Activated CD4-positive, alpha-beta T cell treated with anti-CD3 and anti-CD28 coated beads for 24 hours (primary cell): ENCODE measurements at places on chromosomes 6 and 20.

DNA sequence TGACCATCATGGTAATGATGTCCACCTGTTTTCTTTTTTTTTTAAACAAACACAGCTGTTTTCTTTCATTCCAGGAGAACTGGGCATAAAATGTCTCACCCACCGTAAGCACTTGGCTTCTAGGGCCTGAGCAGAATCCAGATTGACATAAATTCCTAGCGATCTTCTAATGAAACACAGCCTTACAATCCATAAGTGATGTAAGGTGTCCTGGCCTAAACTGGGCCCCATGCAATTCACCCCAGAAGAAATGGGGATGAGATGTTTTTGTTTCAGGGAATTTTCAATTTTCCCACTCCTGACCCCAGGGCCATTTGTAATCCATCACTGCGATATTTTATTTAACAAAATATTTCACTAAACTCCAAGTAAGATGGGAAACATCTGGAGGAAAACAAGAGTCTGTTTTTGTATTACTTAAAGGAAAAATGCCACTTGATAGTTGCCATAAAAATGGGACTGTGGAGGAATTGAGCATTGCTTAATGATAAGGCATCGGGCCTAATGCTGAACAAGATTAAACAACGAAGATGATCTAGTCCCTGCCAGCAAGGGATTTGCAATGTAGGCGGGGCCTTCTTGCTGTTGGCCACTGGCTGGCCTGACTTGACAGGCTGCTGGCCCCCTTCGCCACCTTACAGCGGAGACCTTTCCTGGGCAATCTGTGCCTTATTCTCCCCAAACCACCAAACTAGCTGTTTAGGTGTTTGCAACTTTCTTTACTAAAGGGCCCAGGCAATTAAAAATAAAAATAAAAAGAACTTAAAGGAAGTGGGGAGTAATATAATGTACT, 183.7 kb downstream of the CD109 start:
- DNase-seq, result no peak

DNA sequence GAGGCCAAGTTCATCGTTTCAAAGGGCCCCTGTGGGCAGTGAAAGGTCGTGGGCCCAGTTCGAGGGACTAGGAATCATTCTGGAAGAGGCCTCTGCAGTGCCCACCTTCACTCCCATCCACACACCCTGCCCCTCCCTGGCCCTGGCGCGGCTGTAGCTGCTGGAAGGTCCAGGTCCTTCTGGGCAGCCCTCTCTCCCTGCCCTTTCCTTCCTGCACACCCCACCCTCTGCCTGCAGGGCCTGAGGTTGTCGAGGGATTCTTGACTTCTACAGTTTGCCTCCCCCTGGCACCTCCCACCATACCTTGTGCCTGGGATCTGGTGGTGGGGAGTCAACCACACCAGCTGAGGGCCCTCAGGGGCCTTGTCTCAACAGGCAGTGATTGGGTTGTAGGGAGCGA, 4.5 kb upstream of the MYT1 start:
- no peak for DNase-seq

DNA sequence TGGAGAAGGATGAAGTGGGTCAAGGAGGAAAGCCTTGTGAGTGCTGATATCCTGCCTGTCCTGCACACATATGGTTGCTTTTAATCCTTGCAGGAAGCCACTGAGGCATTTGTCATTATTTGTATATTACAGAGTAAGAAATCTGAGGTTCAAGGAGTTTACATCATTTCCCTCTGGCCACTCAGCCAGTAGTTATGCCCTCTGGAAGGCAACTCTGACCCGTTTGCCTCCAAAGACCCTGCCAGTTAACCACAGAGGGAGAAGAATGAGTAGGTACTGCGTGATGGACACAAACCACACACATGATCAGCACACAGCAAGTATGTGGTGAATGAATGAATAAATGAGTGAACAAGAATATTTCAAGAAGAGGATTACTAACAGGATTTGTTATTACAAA, 7.9 kb upstream of the FAM210B start:
- no peak for DNase-seq

DNA sequence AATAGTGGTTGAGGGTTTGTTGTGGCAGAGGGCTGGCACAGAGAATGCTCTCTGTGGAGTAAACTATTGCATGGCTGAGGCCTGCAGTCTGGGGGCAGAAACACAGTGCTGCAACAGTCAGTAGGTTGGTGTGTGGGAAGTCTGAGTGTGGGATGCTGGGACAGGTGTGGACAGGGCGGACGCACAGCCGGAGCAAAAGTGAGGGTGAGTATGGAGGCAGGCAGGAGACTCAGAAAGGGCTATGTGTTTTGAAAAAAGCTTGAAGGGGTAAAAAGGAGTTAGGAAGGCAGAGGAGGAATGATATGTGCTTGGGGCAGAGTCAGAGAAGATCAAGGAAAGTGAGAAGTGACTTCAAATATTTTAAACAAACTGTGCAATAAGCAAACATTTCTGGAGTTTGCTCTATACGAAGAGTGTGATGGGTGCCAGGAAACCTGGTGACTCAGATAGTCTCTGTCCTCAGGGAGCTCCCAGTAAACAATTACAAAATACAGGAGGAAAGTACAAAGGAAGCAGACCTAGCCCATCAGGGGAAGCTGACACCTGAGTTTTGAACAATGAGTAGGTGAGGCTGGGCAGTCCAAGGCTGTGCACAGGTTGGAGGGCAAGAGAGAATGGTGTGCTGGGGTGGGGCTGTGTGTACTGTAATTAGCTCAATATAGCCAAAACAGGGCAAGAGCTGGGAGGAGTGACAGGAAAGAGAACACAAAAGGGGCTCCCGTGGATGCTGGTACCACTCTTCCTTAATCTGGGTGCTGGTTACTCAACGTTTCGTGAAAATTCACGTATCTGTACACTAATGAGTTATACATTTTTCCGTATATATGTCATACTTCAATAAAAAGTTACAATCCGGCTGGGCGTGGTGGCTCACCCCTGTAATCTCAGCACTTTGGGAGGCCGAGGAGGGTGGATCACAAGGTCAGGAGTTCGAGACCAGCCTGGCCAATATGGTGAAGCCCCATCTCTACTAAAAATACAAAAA, 55.2 kb downstream of the PIGU start:
- DNase-seq, result no peak

GRCh38 chr6:71012866-71013469, 56.1 kb upstream of the B3GAT2 start:
- no peak for DNase-seq

DNA sequence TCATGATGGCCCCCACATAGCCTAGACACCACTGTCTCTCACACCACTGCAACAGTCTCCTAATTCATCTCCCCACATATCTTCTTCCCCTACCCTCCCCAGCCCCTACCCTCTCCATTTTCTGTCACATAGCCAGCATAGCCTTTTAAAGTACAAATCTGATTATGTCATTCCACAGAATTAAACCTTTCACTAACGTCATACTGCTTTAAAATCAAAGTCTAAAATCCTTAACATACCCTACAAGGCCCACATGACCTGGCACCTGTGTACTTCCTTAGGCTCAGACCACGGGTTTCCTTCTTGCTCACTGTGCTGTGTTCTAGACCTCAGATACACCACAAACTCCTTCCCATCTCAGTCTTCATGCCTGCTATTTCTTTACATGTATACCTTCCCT, 5.9 kb downstream of the OSTM1 start:
- no peak for DNase-seq

DNA sequence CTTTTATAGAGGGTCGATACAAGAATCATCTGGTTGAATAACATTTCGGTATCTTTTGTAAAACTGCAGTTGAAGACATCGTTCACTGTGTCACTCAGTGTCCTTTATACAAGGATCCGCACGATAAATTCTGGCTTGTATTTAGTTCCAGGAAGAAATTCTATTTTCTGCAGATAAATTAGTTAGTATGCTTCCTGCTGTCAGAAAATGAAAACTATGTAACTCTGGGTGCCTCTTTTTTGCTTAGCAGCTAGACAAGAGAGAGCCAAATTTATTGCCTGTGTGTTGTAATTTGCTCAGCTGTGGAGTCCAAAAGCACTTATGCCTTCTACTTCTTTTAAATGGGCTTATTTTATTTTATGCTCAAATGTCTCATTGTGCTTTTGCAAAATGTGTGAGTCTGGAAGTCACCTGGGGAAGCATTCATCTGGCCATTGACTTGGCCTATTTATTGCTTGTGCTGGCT, 56.5 kb upstream of the KCNK16 start:
- no peak for DNase-seq

DNA sequence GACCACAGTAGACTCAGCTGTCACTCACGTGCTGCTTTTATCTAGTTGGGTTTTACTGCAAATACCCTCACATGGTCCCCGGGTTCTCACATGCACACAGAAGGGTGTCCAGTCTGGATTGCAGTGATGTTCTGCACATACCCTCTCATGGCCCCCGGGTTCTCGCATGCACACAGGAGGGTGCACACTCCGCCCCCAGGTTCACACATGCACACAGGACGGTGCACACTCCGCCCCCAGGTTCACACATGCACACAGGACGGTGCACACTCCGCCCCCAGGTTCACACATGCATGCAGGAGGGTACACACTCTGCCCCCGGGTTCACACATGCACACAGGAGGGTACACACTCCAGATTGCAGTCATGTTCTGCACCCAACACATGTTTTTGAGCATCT, 224.3 kb downstream of the ERMARD start:
- no peak for DNase-seq

GRCh38 chr6:108395297-108395696, 100.4 kb downstream of the AFG1L start:
- no peak for DNase-seq

DNA sequence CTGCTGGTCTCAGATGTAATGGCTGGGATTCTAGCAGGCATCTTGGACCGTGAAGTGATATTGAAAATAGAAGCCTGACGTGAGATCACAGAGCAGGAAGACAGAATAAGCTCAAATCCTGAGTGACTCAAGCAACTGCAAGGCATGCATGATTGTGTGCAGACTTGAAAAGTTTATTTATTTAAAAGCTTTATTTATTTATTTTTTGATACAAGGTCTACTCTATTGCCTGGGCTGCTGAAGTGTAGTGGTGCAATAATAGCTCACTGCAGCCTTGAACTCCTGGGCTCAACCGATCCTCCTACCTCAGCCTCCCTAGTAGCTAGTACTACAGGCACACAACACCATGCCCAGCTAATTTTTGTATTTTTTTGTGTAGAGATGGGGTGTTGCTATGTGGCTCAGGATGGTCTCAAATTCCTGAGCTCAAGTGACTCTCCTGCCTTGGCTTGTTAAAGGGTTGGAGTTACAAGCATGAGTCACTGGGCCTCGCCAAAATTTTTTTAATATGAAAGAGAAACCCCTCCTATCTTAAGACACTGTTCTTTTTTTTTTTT, 40.1 kb upstream of the RNF144B start:
- no peak for DNase-seq

DNA sequence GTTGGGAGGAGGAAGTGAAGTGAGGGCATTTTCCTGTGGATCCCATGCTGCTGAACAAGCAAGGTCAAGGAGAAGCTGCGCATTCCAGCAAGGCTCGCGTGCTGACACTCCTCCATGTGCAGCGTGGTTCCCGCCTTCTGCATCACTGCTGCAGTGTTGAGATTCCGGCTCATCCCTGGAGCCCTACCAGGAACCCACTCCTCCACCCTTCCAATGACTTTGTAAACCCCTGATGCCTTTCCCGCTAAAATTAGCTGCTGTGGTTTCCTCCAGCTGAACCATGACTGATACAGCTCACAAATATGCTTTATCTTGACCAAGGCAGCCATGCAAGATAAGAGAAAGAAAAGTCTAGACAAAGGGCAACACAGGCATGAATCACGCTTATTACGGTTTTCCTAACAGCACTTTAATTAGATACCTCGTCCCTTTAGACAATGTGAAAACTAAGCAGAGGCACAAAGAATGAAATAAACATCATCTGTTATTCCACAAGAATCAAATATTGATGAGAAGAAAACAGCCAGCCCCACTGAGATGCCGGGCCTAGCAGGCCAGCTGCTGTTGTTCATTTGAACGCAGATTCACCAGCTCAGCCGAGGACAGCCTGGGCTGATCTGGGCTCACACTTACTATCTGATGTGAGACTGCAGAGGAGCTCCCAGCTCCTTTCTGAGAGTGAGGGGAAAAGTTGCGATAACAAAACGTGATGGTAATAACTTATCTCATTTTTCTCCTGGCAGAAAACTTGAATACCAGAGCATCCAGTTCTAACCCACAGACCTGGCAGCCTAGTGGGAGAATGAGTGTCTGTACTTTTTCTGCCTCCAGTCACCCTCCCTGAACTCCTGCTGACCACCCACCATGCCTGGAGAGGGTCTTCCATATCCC, 14.2 kb upstream of the BNIP5 start:
- DNase-seq, result no peak

- no peak for DNase-seq
Measured at GRCh38 chr20:61044499-61044898, 207.6 kb upstream of the CDH4 start.

- DNase-seq, result no peak
Measured at GRCh38 chr6:83514866-83515466, 2.6 kb downstream of the PRSS35 start.

DNA sequence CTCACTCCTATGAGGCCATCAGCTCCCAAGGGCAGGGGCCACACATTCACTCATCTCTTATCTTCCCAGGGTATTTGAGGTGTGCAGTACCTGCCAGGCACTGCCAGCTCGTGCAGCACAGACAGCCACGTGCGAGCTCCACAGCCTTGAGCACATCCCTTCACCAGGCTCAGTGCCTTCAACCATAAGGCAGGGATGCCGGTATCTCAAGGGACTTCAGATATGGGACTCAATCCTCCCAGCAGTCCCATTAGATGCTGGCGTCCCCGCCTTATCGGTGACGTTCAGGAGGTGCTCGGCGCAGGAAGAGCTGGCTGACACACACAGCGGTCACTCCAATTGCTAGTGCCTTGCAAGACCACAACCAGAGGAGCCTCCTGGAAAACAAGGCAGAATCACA, 47.0 kb downstream of the EZR start:
- DNase-seq, result no peak

- DNase-seq, result no peak
Measured at GRCh38 chr20:32362901-32363364, 4.8 kb downstream of the ASXL1 start.

DNA sequence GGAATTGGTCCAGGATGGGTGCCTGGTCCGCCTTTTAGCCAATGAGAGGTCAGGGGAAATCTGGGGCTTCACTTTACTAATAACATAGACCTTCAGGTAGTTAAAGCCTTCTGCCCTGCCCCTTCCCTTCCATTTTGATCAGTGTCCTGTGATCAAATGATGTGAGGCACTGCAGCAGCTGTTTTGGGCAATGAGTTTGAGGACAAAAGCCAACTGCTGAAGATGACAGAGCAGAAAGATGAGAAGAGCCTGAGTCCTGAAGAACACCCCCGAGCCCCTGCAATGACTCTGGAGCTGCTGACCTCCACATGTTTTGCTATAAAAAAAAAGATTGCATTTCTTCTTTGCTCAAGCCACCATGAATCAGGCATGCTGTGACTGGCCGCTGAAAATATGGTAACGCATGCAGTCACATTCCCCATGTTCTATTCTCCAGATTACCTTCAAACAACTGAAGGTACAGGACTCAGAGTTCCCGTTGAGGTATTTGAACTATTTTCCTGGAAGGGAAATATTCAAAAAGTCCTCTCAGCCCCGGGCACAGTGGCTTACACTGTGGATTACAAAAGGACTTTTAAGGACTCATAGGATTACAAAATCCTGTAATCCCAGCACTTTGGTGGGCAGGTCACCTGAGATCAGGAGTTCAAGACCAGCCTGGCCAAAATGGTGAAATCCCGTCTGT, 45.7 kb upstream of the B4GALT5 start:
- no peak for DNase-seq

- DNase-seq, result no peak
Measured at GRCh38 chr6:106546261-106546690, 83.0 kb downstream of the RTN4IP1 start.
